Lower lobe of right lung (tissue), 2 donors: ENCODE measurements at places on chromosomes 11 and 22.

GRCh38 chr11:74373382-74373781 lies 24.9 kb downstream of the PGM2L1 start:
- no peak for DNase-seq

GRCh38 chr11:19614370-19614940 lies 98.2 kb upstream of the NAV2 start:
- DNase-seq, result no peak

- DNase-seq, result no peak
These were observed 227.4 kb downstream of the TMEM135 start for GRCh38 chr11:87265132-87265531.

GRCh38 chr11:105027678-105028077 lies 4.7 kb upstream of the CASP5 start:
- DNase-seq, result no peak

GRCh38 chr11:126484266-126484665 lies 128.8 kb downstream of the ST3GAL4 start:
- no peak for DNase-seq

DNA sequence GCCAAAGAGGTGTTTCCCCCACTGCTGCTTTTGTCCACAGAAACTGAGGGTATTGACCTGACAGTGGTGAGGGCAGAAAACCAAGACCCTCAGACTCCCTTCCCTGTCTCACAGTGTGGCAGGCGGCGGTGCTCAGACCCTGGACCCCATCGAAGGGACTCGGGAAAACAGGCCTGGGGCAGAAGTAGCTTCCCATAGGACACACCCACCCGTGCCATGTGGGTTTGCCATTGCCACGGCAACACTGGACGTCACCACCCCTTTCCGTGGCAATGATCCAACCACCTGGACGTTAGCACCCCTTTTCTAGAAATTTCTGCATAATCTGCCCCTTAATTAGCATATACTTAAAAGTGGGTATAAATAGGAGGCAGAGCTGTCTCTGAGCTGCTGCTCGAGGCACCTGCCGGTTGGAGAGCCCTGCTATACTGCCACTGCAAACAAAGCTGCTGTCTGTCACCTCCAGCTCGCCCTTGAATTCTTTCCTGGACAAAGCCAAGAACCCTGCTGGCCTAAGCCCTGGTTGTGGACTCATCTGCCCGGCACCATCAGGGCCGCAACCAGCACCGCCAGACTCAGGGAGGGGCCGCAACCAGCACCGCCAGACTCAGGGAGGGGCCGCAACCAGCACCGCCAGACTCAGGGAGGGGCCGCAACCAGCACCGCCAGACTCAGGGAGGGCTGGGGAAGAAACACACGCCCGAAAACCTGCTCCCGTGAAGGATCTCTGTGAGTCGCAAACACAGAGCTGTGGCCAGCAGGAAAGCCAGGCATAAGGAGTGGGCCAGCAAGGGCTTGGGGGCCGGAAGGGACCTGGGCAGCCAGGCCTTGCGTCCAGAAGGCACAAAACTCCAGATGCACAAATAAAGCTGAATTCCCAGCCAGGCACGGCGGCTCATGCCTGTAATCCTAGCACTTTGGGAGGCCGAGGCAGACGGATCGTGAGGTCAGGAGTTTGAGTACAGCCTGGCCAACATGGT lies 10.4 kb downstream of the MLC1 start:
- DNase-seq, result no peak

DNA sequence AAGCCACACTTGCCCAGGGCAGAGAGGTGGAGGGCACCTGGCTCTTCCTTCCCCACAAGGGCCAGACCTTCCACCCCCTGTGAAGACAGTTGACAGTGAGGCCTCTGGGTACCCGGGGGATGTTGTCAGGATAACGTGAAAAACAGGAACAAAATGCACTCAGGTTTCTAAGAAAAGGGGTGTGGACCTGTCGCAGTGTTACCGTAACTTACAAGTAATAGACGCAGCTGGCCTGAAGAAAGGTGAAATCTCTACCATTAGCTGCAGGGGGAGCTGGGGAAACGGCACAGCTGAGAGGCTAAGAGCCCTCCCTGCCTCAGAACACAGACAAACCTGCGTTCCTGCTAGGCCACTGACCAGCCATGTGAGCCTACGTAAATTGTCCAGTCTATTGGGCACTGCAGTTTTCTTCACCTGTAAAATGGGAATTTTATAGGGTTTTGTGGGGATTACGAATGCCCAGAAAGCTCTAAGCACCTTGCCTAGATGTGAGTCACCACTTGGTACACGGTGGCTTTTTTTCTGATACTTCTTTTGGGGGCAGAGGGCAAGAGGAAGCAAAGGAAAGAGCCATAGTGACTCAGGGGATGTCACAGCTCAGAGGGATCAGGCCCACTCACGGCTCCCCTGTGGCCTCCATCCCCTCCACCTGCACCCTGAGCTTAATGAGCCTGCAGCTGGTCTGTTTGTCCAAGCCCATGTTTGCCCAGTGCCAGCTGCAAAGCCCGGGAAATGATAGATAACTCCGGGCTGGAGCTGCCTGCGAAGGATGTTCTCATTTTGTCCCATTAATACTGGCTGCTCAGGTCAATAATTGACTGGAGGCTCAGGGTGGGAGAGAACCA lies 18.4 kb upstream of the CABP7 start:
- no peak for DNase-seq

- no peak for DNase-seq
These were observed 37.3 kb upstream of the TECTA start for GRCh38 chr11:121063728-121064127.

DNA sequence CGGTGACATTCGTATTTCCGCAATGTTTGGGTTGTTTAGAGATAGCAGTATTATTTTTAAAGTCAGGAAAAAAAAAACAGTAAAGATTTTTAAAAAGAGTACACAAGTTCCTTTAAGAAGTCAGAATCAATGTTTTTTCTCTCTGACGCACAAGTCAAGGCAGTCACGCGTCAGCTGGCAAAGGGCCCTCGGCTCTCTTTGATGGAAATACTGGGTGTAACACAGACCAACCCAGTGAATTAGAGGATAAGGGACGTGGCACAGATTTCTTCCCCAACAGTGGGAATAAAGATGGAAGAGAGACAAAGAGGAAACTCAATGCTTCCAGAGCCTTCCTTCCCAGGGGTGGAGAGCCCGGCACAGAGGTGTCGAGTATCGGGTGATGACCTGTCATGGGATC lies 13.4 kb downstream of the ASCC2 start:
- DNase-seq, result no peak

DNA sequence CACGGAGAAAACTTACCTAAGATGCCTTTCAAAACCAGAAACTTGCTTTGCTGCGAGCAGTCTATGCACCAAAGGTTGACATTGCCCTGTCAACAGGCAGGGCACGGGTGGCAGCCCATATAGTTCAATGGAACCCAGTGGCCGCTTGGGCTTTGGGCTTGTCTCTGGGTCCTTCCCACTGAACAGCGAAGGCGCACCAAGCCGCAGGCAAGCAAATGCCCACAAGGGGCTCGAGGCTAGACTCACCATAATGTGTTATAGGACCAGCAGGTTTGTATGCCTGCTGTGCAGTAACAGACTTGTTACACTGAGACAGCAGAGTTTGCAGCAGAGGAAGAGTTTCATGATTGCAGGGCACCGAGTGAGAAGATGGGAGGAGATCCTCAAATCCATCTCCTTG lies 20.3 kb downstream of the CLDN5 start:
- DNase-seq, result no peak

- no peak for DNase-seq
These were observed 73.4 kb upstream of the CD44 start for GRCh38 chr11:35065566-35065965.

GRCh38 chr11:14359501-14360031 lies 583 bp upstream of the RRAS2 start:
- DNase-seq, result no peak

- DNase-seq, result no peak
These were observed 96.9 kb downstream of the SBF2 start for GRCh38 chr11:10197091-10197490.

- no peak for DNase-seq
These were observed 9.2 kb upstream of the TTLL1 start for GRCh38 chr22:43098356-43098755.

- DNase-seq, result no peak
These were observed 5.2 kb upstream of the BID start for GRCh38 chr22:17779286-17780115.

DNA sequence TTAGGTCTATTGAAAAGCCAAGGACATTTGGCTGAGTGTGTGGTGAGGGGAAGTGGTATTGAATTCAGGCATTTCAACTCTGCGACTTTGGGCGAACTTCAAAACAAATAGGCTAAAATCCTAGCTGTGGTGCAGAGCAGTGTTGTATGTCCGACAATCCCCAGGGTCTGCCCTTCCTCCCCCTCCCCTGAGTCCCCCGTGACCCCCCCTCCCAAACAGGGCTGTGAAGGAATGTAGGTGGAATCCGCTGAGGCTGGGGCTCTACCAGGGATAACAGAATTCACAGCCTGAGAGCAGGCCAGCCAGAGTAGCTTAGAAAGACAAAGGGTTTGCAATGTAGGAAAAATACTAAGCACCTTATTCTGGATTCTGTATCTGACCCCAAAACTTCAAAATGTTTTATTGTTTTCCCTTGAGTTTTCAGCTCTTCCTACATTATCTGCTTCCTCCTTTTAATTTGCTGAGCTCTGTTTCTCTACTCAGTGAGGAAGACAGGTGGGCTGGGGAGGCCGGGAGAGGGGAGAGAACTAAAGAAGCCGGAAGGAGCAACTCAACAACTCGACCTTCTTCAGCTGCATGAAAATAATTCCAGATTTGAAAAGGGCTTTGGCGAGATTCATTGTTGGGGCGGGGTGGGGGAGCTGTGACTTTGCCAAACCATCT lies 315.2 kb downstream of the BLID start:
- DNase-seq, result no peak

DNA sequence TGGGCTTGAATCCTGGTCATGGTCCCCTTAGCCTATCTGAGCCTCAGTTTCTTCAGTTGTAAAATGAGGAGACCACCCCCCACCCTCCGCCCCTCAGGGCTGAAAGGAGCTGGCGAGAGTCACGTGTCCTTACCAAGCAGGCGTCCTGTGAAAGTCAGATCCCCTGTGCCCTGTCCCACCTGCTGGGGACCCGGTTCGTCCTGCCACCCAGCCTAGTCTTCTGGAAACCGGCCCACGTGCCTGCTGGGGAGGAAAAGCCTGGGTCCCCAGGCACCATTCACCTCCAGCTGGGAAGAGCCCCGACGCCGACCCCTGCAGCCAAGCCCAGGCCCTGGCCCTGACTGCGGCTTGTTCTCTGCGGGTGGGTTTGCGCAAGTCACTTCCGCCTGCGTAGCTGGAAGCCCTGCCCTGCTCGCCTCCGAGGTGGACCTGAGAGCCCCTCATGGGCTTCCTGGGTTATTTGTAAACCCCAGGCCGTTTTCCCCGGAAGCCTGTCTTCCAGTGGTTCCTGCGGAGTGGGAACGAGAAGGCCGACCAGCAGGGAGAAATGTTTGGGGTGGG lies 679 bp upstream of the SSH3 start:
- peak; percentile 85 for DNase-seq

DNA sequence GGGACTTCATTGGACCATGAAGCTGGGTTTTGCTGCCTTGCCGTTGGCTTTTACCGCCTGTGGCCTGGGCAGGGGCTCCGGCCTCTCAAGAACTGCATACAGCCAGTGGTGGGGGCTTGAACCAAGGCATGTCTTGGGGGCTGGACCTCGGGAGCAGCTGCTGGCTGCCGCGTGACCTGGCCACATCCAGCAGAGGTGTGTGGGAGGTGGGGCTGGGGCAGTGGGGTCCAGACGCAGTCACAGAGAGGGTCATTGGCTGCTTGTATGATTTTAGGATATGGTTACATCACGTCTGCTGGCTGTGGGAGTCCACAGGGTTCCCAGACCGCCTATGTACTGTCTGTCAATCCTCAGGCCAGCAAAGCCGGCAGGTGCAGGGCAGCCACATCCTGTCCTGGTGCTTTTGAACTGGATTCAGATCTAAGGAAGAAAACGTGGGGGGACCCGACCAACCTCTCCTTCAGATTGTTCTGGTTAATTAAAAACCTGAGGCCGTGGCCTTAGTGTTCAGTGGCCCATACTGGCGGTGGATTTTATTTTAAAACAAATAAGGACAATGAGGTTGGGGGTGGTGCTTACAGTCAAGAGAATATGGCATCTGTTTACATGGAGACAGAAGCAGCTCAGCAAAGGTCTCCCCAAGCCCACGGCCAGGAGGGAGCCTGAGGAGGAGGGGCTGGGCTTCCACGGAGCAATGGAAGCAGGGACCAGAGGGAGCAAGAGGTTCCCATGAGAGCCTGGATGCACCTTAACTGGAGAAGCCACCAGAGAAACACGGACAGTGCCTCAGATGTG lies 426.0 kb downstream of the TBC1D22A start:
- DNase-seq, result peak; percentile 26

GRCh38 chr22:50367778-50368500 lies 24.8 kb downstream of the PPP6R2 start:
- no peak for DNase-seq

GRCh38 chr11:123236879-123237278 lies 41.8 kb upstream of the CLMP start:
- no peak for DNase-seq

GRCh38 chr22:20998411-20999336 lies 3.2 kb downstream of the THAP7 start:
- no peak for DNase-seq

DNA sequence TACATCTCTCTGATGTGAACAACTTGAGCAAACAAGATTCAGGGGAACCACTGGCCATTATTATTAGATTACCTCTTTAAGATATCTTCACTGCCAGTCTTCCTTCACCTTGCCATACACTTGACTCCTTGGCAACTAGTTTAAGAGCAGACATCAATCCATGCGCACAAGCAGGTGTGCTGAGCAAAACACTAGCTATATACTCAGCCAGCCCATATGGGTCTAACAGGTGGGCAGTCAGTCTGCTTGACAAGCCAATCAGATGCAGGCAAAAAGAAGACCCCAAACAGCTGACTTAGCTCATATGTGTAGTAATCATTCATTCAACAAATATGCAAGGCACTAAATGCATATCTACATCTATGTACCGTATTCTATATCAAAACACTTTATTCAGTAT lies 101.2 kb downstream of the SIK3 start:
- no peak for DNase-seq

DNA sequence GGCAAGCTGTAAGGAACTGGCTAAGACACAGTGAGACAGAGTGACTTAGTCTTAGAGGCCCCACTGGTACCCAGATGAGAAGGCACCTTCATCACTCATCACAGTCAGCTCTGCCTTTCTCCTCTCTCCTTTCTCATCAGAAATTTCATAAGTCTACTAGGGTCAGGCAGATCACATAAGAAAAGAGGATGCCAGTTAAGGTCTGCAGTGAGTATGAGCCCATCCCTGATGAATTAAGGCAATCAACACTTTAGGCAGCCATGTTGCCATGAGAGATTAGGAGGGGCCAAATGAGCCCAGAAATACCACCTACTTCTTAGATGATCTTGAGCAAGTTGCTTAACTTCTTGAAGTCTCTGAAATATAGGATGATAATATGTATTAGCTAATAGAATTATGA lies 11.9 kb upstream of the HBE1 start:
- DNase-seq, result no peak

GRCh38 chr11:76824083-76824939 lies 36.4 kb upstream of the ACER3 start:
- no peak for DNase-seq
